ENCODE measurements at places on chromosomes 4 and X.

- no peak for DNase-seq
These were observed 256.2 kb downstream of the EVC2 start for GRCh38 chr4:5452156-5452555.

DNA sequence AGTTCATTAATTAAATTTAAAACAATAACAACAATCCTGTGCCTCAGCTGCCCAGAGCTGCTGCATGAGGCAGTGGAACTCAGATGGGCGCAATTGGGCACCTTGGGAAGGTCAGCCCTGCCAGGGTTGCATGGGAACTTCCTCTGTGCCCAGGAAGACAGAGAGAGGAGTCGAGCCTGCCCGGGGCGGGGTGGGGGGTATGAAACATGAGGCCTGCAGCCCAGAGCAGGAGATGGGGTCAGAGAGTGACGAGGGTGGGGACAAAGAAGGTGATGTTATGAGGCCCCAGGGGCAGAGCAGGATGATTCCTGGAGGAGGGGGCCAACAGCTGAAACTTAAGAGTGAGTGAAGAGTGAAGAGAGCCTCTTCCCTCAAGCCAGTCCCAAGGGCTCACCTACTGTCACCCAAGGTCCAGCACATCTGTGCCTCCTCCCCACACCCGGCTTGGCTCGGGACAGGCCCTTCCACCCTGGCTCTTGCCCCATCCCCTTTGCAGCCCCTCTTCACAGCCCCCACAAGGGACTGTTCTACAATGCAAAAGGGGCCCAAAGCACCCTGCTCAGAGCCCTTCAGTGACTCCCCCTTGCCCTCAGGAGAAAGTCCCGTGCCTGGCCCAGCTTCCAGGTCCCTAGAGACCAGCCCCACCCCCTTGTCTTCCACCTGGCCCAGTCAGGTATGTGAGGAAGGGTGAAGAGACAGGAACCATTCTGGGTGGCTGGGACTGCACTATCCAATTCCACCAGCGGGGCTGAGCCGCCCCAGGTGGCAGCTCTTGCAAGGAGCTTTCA lies 31.4 kb downstream of the HMX1 start:
- no peak for DNase-seq

GRCh38 chr4:151484396-151485102 lies 75.6 kb downstream of the FHIP1A start:
- DNase-seq, result no peak

DNA sequence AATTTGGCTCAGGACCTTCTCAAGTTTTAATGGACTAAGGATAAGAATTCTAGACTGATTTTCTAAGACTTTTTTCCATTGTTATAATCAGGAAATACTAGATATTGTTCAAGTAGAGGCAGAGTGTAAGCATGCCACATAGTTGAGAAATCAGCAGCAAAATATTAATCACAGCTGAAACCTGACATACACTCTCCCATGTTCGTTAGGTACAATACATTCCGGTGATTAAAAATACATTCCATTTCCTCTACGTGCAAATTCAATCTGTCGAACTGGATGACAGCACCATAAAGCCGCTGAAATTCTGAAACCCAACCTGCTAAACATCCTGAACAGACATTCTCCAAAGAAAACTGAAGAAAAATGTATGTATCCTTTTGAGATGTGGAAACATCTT lies 587.6 kb upstream of the DIPK2B start:
- no peak for DNase-seq

DNA sequence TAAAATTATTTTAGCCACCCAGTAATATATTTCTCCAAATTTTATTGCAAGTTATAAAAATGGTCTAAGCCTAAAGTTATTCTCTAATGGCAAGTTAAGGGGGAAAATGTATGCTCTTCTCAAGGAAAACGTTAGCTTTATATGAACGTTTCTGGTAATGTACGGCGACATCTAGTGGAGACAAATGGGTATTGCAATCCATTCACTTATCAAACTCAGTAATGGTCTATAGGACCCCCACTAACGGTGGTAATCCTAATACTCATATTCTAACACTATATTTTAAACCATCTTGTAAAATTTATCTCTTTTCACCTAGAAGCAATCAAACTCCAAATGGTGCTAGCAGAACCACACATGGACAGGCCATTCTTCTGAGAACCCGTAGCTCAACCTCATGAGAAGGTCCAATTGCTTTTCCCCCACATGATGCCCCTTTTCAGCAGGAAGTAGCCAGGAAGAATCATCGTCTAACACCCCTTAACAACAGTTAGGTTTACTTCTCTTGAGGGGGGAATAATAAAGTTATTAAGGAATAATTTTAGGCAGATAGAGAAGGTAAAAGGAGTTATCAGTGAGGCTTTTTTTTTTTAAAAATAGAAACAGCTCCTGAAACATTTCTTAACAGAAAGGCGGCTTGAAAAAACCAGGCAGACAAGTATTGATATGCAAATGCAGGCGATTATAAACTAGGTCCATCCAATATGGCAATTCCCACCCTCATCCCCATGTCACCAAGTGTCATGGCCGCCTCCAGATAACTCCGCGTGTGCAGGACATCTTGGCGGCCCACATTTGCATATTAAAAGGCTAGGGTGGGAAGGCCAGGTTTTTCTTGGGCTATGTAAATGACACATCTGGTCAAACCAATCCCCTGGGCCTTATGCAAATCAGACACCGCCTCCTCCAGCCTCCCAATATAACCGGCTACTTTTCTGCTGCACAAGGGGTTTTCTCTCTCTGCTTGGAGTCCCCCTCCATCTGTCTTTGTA lies 35.0 kb downstream of the NUDT11 start:
- DNase-seq, result no peak

- no peak for DNase-seq
These were observed 194.6 kb upstream of the C1QTNF7 start for GRCh38 chr4:15233264-15233597.

GRCh38 chrX:19907794-19908193 lies 20.4 kb upstream of the SH3KBP1 start:
- DNase-seq, result no peak

DNA sequence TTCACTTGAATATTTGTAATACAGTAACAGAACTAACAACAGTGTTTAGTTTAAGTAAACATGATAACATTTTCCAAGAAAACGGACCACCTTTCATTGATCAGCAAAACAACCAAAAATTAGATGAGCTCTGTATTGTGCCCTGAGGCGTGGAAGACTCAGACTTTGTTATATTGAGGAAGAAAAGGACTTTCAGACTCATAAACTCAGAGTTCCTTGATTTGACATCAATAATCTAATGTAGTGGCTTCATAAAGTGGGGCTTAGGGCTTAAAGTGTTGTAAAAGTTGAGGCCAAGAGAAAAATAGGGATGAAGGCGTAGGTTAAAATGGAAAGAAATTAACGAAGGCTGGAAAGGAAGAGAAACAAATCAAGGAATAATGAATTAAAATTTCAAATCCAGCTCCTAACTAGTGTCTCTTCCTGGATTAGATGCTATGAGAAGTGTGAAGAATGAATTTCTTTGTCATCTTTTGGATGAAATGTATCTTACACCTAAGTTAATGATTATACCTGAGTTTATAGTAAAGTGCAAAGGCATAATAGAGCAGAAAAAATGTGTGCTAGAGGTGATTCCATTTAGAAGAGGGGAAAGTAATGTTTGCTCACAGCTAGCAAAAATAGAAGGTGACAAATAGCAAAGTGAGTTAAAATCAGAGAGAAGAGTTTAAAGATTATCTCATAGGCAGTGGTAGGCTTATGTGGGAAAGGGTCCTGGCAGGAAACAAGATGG lies 19.8 kb upstream of the GLRA2 start:
- no peak for DNase-seq

DNA sequence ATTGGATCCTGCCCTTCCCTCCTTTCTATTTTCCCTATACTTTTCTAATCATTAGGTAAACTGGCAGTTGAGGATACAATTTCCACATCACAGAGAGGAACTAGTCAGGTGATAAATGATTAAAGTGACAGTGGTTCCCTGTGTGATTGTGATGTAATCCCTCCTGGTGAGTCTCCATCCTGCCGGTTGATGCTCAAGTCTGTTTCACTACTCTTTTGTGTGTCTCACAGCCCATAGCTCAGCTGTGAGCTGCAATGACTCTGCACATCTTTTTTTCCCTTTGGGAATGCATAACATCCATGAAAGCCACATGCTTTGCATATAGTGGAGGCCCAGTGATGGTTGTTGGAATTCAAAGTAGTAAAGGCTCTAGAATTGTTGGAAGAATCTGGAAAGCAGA lies 60.4 kb downstream of the CCNI start:
- no peak for DNase-seq

- no peak for DNase-seq
These were observed 922.1 kb upstream of the SLIT2 start for GRCh38 chr4:19329631-19330030.

DNA sequence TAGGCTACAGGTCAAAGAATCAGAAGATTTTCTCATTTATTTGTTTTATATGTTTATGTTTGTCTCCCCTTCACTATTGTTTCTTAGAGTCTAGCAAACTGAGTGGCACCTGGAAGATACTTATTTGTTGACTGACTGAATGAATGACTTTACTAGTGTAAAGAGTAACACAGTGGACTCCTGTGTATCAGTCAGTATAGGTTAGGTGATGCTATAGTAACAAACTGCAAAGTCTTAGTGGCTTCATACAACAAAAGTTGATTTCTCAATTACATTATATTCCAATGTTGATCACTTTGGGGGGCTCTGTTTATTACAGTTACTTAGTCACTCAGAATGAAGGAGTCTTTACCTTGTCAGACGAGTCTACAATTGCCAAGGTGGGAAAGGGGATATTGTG lies 76.6 kb downstream of the DCK start:
- DNase-seq, result no peak

GRCh38 chrX:153601511-153602110 lies 2.7 kb upstream of the CCNQ start:
- DNase-seq, result no peak

DNA sequence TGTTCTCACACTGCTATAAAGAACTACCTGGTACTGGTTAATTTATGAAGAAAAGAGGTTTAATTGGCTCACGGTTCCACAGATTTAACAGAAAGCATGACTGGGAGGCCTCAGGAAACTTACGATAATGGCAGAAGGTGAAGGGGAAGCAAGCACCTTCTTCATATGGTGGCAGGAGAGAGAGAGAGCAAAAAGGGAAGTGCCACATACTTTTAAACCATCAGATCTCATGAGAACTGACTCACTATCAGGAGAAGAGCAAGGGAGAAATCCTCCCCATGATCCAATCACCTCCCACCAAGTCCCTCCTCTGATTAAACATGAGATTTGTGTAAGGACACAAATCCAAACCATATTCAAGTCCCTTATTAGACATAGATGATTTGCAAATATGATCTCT lies 12.3 kb upstream of the RAP2C start:
- no peak for DNase-seq

DNA sequence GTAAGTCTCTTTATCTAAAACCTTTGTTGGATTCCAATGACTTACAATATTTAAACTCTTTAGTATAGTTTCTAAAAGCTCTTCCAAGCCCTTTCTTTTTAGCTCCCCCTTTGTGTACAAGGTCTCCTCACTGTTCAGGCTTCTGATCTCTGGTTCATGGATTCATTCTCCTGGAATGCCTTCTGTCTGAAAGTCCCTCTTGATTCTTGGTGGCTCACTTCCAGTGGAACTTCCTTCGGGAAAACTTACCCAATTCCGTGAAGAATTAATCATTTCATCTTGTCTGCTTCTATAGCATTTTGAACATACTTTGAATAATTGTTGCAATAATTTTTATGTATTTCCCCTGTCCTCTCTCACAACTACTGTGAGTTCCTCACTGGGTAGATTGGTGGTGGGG lies 3.6 kb downstream of the ARHGAP24 start:
- DNase-seq, result no peak

- DNase-seq, result no peak
These were observed 29.6 kb upstream of the DCAF8L1 start for GRCh38 chrX:28010875-28011274.

- DNase-seq, result no peak
These were observed 114.8 kb upstream of the ATP6AP2 start for GRCh38 chrX:40465735-40466551.

DNA sequence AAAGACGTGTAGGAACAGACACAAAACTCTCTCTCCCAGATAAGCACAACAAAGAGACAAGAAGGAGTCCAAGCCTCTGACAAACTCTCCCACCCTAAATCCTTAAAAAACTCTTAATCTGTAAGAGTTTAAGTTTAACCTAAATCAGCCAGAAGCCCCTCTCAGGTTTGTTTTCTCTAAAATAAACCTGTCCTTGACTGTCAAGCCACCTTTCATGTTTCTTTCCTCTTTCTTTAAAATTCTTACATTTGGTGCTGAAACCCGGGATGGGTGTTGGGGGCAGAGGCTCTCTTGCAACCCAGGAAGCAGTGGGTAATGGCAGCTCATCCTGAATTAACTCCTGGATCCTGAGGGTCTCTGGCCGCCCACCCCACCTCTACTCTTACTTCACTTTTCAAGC lies 107.8 kb upstream of the TENT5D start:
- DNase-seq, result no peak

DNA sequence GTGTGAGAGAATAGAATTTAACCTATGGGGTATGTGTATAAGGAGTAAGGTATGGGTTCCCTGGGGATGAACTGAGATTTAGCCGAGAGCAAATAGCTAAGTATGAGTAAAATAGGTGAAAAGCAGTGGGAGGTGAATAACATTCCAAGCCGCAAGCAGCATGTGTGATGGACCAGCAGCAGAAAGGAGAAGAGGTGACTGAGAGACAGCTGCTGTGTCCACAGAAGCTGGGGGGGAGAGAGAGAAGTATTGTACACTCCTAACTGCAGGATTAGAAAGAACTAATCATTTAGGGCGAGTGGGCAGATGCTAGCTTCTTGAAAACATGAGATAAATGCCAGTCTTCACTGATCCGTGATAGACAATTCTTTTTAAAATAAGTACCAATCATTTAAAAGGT lies 296.0 kb downstream of the KLHL4 start:
- no peak for DNase-seq

GRCh38 chr4:113645771-113646441 lies 115.6 kb downstream of the CAMK2D start:
- DNase-seq, result peak; percentile 92

DNA sequence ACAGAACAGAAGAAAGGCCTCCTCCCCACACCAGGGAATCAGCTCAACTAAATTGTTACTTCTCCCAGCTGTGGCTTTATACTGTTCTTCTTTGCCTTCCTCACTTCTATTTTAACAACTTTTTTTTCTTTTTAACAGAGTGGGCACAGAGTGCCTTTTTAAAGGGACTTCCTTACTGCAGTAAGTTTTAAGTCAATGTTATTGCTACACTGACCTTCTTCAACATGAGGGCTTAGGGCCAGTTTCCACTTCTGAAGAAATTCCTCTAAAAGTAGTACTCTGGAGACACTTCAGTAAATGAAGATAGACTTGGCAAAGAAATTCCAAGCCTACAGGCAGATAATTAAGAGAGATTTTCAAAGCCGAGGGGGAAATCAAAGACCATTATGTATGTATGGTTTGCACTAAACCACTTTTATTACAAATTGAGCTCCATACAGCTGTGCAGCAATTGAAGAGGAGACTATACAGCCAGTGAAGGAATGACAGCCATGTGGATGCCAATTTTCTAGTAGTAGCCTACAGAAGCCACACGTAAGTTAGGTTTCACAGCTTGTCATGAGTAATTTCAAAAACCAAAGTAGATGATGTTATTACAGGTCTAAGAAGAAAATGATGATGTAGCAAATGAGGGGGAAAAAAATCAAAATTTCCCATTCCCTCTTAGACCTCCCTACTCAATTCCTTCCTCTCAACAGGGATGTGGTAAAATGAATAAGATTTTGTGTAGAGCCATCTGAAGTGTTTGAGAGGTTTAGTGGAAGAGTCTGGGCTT lies 36.9 kb upstream of the RASGEF1B start:
- DNase-seq, result no peak

Measured in LNCaP clone FGC (cell line).